Myocyte (in vitro differentiated cells): ENCODE measurements at places on chromosomes 12 and 14. TPM values are rescaled to one million over a fixed set of nuclear protein-coding genes. Genes with fewer than 3 reads are reported as not detected.

DNA sequence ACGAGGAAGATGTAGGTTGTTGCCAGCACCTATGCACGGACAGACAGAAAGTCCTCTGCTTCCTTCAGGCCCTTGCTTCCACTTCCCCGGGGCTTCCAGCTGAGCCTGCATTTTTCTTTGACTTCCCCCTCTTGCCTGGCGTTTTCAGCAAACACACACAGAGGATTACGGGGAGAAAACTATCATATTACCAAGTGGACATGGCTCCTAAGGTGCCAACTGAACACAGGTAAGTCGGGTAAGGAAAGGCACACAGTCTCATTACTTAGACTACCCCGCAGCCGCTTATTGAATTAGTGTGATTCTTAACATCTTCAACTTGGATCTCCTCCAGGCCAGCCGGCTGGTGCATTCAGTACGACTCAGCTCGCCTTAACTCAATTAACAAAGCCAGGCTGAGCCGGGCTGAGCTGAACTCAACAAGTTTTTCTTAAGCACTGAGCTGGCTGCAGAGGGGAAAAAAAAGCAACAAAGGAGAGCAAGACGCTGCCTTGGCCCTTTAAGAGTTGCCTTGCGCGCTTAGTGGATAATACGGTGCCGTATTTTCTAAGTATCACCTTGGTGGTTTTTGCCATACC, 19.2 kb upstream of the MAP1LC3B2 start:
- DNase-seq, result peak; percentile 75

- no peak for DNase-seq
These were observed 93.6 kb downstream of the TTC7B start for GRCh38 chr14:90722590-90722989.

DNA sequence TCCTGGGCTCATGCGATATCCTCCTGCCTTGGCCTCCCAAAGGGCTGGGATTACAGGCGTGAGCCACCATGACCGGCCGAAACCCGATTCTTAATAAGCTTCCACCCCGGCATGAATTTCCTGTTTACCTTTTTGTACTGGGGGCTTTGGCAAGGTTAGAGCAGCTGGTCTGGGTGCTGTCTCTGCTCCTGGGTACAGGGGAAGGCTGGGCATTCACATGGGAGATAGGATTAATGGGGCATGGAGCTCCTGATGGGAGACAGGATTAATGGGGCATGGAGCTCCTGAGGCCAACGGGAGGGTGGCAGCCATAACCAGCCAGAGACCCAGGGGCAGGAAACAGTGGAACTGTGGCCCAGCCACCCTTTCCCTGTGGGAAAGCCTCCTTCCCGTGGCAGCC, 69.5 kb upstream of the DICER1 start:
- no peak for DNase-seq

GRCh38 chr14:104137297-104138097, 890 bp upstream of the KIF26A start:
- DNase-seq, result peak; percentile 32

Gene NTN4
- total RNA-seq, result 19.8 and 33.2 TPM in 2 replicates

Gene CLEC2A
- total RNA-seq, result not detected in 2 replicates

Gene PPM1H
- 19.3 and 24.6 TPM in 2 replicates for total RNA-seq

DNA sequence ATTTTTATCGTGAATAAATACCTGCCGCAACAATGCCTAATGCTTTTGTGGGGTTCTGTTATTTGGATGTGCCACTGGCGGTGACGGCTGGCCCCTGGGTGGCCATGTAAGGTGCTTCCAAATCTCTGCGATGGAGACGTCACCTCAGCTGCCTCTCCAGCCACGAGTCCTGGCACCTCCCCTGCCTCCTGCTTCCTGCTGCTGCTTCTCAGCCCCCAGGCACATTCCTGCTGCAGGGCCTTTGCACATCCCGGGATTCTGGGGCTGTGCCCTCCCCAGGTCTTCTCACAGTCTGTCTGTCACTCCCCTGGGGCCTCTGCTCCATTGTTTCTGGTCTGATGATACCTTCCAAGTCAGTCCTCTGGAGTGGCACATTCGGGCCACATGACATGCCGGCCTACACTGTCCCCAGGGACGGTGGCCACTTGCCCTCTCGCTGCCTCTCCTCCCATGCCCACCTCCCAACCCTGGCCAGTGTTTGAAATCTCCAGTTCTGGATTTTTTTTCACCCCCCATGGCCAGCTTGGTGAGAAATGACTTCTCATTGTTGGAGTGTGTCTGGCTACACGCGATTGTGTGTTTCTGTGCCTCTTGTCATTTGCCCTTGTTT, 151.8 kb downstream of the KIF26A start:
- DNase-seq, result no peak

- no peak for DNase-seq
These were observed 92.1 kb downstream of the STXBP6 start for GRCh38 chr14:24957814-24958213.

Gene EID3
- total RNA-seq, result 0.88 and 1.7 TPM in 2 replicates

DNA sequence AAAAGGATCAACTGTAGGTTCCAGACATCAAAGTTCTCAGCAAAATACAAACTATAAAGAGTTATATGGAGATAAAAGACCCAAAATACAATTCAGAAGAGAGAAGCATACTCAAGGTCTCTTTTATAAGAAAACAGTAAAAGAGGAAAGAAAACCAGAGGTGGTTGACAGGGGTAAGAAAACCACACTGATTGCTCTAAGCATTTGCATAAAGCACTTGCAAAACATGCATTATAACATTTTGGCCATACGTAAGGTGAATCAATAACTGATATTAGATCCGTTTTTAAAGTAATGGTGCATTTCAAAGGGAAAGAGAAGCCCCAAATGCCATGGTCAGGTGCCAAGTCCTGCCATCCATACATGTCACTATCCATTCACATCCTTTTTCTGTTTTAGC, 5.9 kb downstream of the DDHD1 start:
- no peak for DNase-seq

- no peak for DNase-seq
These were observed 63.5 kb downstream of the SLC38A1 start for GRCh38 chr12:46205294-46205693.
